Kidney tubule cell (primary cell): ENCODE measurements at places on chromosomes 16 and 17.
A peak's percentile ranks its signal among the peaks of the same experiment; 100 is the strongest.

DNA sequence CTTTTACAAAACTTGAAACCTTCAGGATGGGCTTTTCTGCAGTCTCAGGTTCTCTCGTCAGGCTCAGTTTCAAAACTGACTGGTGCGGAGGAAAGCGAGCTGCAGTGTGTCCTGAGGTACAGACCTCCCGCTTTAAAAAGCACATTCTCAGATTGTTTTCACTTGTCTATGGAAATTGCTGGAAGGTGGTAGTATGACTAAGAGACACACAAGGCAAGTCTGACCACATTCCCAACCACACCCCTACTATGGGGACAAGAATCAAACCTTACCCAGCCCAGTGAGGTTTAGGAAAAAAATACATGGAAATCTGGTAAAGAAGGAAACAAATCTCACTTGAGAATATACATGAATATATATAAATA is 18.2 kb downstream of the SRP68 start:
- peak; percentile 75 for DNase-seq

GRCh38 chr17:28407130-28407973 is 1.3 kb upstream of the SLC46A1 start:
- DNase-seq, result no peak

DNA sequence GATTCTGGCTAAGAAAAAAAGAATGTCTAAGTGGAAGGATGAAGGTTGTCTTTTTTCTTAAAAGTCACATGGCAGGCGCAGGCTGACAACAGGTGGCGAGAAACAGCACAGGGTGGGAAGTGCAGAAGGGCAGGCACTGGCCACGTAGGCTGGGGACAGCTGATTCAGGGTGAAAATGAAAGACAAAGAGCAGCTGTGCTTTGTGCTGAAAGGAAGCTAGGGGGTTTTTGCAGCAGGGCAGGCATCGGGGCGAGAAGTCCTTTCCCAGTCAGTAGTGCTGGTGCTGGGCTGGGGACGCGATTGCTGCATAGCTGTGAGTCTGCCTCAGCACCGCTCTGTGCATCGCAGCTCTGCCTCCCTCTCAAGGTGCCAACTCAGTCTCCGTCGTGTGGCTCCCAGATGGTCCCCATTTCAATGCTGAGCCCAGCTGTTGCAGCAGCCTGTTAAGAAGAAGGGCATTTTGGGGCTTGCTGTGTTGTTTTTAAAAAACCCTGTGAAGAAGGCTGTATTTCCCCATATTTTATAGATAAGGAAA is 183.1 kb upstream of the CCL2 start:
- no peak for DNase-seq

DNA sequence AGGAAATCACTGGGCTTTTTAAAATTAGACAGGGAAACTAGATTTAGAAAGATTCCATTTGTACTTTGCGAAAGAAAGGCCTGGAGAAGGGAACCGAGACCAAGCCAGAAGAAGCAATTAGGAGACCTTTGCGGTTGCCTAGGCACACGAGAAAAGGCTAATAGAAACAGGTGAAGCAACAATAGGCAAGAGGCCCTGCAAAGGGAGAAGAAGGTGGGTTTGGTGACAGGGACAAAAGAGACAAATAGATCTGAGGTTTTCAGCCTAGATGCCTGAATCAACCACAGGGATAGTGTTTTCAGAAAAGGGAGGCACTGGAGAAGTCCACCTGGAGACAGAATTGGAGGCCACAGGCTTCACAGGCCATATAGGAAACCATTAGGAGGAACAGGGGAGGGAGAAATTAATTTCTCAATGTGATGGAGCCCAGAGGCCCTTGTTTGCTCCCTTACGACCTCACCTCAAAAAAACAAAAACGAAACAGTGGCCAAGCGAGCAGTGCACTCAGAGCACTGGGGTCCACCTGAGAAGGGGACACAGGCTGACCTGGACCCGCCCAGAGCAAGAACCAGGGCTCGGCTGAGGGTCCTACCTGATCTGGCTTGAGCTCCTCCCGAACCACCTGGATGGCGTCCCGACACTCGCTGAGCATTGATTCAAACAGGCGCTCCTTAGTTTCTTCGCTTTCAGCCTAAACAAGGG is 22.3 kb downstream of the SRP68 start:
- no peak for DNase-seq

- DNase-seq, result peak; percentile 57
These were observed 1.1 kb downstream of the ACSF2 start for GRCh38 chr17:50426814-50427787.

DNA sequence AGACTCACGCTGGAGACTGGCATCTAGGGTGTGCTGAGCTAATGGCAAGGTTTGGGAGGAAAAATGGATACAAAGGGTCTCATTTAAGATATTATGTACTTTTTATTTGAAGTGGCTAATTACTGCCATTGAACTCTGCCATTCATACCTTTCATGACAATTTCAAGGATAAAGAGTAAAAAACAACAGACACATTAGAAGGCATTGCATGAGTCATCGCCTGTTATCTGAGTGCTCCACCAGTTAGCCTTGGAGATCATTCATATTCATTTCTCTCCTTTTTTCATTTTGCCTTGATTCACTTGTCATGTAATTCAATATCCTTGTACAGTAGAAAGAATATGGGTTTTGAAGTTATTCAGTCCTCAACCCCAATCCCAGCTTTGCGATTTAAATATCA is 109.5 kb downstream of the CDH8 start:
- DNase-seq, result no peak
